ENCODE measurements at places on chromosomes 12 and 14.

DNA sequence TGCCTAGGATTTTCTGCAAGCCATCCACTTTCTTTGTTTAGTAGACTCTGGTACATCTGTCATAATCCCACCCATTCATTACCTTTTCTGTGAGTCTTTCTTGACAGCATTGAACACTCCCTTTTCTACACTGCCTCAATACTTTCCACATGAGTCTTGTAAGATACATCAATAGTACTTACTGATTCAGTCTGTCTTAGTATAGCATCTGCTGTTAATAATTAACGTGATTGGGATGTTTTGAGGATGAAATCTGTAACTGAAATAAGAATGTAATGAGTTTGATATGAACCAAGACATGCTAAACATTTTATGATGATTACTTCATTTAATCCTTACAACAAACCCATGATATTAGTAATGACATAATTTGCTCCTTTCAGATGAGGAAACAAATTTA lies 196.2 kb upstream of the FOXG1 start:
- no peak for DNase-seq

- no peak for DNase-seq
Measured at GRCh38 chr12:32588604-32589003, 90.5 kb upstream of the DNM1L start.

- no peak for DNase-seq
Measured at GRCh38 chr12:570921-571794, 92.1 kb downstream of the NINJ2 start.

DNA sequence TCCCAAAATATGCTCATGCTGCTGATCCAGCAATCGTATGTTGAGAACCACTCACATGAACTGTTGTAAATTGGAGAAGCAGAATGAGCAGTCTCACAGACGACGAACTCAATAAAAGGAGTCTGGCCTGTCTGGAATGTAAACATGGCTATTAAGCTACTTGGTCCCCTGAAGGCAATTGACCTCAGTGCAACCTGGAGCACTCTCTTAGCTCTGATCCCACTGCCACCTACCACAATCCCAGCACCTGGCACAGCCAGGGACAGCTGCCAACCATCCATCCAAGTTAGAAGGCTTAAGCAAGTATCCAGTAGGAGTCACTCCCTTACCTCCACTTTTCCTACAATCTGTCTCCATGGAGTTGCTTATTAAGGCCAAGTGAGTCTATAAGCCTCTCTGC lies 406.9 kb upstream of the CLEC14A start:
- DNase-seq: no peak

DNA sequence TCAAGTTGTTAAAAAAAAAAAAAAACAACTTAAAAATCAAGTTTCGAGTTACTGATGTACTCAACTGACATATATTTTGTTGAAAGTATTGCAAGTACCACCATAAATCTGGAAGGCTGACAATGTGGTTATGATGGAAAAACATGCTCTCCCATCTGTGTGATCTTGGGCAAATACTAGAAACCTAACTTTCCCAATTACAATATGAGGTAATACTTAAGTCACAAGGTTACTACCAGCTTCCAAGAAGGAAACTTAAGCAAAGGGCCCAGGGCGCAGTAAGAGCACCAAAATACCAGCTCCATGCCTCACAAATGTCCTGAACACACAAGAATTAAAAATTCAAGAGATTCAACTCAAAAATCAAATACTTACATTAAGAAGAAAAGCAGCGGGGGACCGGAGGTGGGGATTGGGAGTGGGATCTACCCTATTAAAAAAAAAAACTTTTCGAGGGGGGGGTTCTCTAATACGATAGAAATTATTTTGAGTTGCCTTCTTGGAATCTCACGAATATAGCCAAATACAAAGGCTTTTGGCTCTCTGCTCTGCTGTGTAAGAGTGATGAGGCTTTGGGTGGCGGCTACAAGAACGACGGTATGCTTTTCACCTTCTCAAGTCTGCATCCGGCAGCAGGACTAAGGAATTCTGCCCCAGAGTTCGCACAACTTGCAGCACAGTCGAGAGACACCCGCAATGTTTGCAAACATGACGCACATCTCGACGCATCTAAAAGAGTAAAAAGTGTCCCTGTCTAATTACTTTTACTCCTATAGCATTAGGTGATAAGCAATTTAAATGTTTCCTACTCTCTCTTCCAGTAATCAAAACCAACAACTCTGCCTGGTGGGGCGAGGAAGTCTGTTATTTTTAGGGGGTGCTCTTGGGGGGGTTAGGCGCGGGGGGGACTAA lies 1.1 kb downstream of the SAV1 start:
- peak; percentile 34 for DNase-seq

DNA sequence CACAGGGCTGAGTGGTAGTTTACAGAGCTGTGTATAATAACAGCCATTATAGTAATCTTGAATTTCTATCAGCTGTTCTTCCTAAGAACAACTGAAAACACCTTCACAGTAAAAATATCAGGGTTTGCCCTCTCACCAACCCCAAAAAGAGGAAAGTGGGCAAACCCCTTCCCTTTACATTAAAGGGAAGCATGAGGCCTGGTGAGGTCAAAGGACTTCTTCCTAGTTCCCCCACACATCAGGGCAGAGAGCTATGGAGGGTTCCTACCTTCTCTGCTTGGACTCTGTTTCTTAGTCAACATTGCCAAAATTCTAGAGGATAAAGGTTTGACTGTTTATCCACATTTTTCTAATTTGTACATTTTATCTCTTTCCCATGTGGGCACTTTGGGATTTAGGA lies 4.4 kb upstream of the RPAP3 start:
- no peak for DNase-seq

DNA sequence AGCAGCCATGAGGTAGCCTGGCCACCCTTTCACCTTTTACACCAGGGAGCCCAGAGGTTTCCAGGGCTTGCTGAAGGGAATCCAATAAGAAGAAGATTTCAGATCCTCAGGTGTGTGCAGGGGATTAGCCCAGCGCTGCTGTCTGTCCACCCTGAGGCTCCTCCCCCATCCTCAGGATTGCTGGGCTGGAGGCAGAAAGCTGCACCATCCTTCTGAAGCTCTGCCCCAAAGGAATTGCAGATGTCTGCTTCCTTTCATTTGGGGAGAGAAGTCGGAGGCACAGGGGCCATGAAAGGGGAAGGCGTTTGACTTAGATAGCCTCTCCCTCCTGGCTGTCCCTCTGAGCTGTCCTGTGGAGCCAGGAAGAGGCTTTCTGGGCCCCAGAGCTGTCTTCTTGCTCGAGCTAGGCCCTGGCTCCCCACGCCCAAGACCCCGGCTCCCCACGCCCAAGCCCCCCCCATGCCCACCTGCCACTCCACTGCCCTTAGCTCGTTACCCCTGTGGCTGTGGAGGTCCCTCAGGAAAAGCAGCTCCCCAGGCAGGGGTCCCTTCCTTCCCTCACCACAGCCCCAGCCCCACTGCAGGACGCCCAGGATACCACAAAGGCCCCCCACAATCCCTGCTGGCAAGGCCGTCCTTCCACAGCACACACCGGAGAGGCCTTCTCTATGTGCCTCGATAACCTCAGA lies 359.0 kb downstream of the CACNA1C start:
- DNase-seq: no peak

GRCh38 chr12:114628199-114628598 lies 55.8 kb downstream of the TBX3 start:
- DNase-seq: no peak

DNA sequence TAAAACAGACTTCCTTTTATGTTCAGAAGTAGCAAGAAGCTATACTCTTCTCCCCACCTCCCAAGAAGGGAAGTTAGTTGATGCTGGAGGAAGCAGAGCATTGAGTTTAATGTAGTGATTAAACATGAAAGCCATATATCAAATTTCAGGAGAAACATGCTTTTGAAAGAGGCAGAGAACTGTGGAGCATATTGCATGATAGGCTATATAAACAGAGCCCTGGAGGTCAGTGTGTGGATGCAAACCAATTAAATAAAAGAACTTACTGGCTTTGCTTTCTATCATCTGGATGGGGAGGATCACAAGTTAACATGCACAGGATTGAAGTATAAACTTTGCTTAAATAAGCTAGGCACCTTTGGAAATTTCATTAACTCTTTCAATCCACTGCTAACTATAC lies 94.1 kb downstream of the MSRB3 start:
- DNase-seq: no peak

DNA sequence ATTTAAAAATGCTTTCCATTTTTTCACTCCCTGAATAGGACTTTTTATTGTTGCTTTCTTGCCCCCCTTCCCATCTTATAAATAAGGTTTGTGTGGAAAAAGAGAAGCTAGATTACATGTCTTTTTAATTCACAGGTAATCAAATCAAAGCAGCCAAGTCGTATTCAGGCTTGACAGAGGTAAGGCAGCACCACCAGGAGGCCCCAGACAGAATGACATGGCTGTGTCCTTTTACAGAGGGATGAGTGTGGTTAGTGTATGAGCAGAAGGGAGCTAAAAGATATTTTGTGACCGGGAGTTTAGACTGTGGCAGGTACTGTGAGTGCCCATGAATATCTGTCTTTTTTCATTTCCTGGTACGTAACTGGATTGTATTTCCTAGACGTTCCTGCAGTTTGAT lies 596.1 kb downstream of the ETNK1 start:
- peak; percentile 13 for DNase-seq

GRCh38 chr12:70853326-70853725 lies 67.2 kb downstream of the PTPRR start:
- DNase-seq: no peak

DNA sequence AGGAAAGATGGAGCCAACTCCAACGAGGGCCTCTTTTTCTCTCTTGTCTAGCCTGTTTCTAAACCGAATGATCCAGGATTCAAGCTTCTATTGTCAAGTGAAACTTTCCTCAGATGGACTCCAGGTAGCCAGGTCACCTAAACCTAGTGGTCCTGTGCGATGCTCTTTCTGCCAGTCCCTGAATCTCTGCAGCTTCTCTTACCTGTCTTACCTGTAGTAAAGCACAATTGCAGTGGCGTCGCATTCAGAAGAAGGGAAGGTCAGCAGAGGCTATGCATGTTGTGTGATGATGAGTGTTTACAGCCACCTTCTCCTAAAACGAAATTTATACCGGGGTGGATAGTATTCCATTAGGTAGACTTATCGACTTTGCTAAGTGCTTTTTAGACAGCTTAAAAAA lies 47.4 kb upstream of the TRAF3 start:
- DNase-seq: no peak

- DNase-seq: no peak
Measured at GRCh38 chr12:4157122-4157521, 116.4 kb upstream of the CCND2 start.

- DNase-seq: peak; percentile 57
Measured at GRCh38 chr14:53963320-53964227, 6.9 kb upstream of the BMP4 start.

DNA sequence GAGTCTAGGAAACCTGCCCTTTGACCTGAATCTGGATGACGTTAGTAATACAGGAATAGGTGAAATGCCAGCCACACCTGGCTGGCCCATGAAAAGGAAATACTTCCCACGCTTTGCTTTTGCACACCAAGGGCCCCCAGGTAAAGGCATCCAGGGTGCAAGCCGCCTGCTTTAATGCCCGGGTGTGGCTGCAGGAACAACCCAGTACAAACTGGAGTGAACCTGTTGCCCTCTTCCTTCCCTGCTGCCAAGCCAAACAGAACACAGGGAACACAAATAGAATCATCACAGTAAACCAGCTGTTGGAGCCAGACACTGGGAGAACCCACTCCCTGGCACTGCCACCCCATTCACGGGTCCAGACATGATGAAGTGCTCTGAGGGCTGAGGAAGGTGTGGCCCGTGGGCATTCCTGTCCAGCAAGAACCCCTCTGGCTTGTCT lies 24.2 kb upstream of the FOS start:
- no peak for DNase-seq

- no peak for DNase-seq
Measured at GRCh38 chr12:46261646-46262045, 7.2 kb downstream of the SLC38A1 start.

- no peak for DNase-seq
Measured at GRCh38 chr12:93589081-93589480, 16.6 kb downstream of the SOCS2 start.

GRCh38 chr12:132061197-132061596 lies 82.9 kb downstream of the DDX51 start:
- DNase-seq: no peak

- DNase-seq: no peak
Measured at GRCh38 chr12:76142305-76142704, 57.8 kb upstream of the NAP1L1 start.

- DNase-seq: no peak
Measured at GRCh38 chr12:68905733-68906132, 27.2 kb downstream of the CPM start.

GRCh38 chr12:94689002-94689645 lies 38.8 kb upstream of the TMCC3 start:
- DNase-seq: no peak

DNA sequence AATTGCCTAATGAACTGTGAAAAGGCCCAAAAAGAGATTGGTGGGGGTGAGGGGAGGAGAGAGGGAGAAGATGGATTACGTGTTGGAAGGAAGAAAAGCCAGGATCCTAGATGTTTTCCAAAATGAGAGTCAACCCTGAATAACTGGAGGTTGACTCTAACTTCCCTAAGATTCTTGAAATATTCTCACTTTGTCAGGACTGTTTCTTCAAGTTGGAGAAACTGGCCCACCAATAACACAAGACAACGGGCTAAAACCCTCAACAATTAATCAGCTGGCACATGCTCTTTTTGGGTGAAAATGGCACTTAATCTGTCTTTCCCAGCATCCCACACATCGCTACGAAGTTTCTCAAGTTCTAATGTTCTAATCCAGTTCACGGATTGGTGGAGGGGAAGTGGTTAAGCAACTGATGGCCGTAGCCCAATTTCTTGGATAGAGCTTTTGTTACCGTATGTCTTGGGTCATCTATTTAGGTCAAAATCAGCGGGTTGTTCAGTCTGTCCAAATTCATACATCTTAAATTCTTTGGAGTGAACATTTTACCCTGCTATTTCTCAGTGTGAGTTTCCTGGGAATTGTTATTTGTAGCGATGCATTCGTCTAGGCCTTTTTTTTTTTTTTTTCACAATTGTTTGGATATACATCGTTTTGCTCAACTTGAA lies 49.0 kb downstream of the GPHB5 start:
- no peak for DNase-seq

GRCh38 chr14:68784978-68785533 lies 7.8 kb downstream of the ZFP36L1 start:
- DNase-seq: no peak

DNA sequence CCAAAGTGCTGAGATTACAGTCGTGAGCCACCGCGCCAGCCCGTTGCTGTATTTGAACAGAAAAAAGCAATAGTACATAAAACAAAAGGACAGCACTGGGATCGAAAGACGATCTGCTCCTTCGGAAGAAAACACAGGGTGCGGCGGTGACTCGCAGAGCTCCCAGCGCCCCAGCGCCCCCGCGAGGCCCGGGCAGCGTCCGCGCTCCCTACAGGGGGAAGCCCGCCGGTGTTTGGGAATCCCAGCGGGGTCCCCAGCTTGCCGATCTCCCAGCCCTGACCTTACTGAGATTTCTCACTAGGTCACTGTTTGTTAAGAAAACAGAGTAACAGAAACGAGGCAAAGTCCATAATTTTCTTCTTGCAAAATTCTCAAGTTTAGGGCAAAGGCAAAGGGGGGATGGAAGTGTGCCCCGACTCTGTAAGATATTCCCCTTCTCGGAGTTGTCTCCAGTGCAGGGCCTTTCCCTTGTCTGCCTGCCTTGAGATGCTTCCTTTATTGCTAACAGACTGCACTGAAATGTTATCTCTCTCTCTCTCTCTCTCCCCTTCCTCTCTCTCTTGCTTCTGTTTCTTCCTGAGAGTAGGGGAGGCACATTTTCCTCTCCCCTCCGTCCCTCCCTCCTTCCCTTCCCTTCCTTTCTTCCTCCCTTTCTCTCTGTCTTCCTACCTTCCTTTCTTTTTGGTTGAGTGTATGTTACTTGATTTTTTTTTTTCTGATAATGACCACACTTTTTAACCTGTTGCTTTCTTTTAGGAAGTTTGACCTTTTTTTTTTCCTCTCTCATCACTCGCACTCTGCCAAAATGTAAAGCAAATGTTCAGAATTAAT lies 91.9 kb downstream of the TMEM30B start:
- DNase-seq: peak; percentile 63
